ENCODE measurements at places on chromosomes 12 and 14. TPM values are rescaled to one million over a fixed set of nuclear protein-coding genes. Genes with fewer than 3 reads are reported as not detected.
A peak's percentile ranks its signal among the peaks of the same experiment; 100 is the strongest.

PDE3A gene
- 56.8 TPM for total RNA-seq

STON2 gene
- 15.6 TPM for total RNA-seq

GRCh38 chr12:54285150-54286041 lies 4.9 kb downstream of the HNRNPA1 start:
- DNase-seq: no peak

GRCh38 chr12:55705782-55706402 lies 1.8 kb downstream of the ITGA7 start:
- DNase-seq: no peak

GRCh38 chr14:23615856-23616255 lies 20.3 kb upstream of the DHRS2 start:
- no peak for DNase-seq

DNA sequence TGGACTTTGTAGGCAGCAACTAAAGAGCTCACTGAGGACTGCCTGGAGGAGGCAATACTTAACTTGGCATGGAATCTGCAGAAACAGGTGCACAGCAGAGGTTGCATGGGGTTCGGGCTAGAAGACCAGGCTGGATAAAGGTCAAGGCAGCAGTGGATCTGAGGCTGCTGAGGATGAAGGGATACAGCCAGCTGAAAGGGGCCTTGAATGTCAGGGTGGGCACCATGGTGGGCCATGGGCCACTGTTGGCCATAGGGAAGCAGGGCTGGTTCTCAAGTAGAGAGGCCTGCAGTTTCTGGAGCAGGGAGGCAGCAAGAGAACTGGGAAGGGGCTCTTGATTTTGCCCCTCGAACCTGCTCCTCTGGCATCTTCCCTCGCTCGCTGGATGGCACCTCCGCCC lies 55.5 kb downstream of the C14orf132 start:
- DNase-seq: no peak

DNA sequence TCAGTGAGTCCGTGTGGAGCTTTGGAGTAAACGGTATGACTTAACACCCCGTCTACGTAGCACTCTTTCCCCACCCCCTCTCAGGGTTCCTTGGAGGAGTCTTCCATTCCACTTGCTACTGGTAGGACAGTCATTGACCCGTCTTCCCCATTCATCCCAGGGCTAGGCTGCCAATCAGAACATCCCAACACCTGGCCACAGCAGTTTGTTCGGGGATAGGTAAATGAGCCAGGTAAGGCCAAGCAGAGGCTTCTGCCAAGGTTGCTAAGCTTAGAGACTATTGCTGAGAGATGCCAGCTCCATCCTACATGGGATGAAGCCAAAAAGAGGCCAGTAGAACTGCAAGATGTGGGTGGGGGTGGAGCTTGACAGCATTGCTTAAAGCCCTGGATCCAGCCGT lies 130.8 kb downstream of the BCL11B start:
- peak; percentile 47 for DNase-seq

- no peak for DNase-seq
Observed at GRCh38 chr14:22474730-22475351, 114.2 kb downstream of the DAD1 start.

GRCh38 chr14:105473677-105474482 lies 741 bp upstream of the CRIP2 start:
- DNase-seq: peak; percentile 92
